ENCODE measurements at places on chromosomes 4 and X.

DNA sequence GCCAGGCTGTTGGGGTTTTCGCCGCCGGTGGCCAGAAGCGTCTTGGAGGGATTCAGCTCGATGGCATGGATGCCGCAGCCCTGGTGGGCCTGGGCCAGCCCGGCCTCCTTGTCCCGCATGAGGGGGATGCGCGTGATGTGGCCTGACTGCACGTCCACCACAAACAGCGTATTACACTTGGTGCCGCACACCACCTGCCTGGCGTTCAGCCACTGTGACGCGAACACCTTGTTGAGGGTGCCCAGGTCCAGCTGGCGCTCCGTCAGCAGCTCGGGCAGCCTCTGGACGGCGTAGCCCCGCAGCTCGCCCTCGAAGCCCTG, 728 bp downstream of the DCAF12L2 start:
- no peak for DNase-seq

DNA sequence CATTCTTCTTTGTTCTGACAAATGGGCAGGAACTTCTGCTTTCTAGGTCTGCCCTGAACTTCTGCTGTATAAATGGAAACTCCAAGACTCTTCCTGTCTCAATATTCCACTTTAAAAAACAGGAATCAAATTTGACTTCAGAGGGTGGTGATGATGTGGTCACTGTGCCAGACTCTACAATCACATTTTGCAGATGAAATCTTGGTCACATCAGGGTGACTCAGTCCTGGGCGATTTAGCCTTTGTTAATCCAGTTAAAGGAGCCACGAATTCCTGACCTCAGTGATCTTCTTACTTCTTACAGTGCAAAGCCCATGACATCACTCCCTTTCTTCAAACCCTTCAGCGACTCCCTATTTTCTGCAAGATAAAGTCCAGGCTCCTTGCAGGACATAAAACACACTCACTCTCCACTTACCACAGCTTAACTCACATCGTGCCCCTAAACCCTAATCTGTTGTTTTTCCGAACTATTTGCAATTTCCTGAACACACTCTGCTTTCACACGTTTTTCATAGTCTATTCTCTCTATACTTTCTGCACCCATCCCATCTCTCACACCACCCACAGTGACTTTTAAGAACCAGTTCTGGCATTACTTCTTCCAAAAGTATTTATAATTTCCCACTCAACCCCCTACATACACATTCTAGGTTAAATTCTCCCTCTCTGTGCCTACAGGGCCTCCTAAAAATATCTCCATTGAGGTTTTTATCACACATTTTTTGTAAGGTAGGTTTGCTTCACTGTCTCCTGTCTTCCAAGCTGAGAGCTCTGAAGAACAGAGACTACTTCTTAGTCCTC, 11.1 kb downstream of the GASK1B start:
- no peak for DNase-seq

- DNase-seq, result no peak
Observed at GRCh38 chr4:123597586-123597985, 201.0 kb downstream of the SPRY1 start.

- no peak for DNase-seq
Observed at GRCh38 chr4:158411269-158411668, 110.4 kb upstream of the RXFP1 start.

GRCh38 chrX:49659771-49660170, 36.0 kb downstream of the PAGE1 start:
- DNase-seq, result no peak

- no peak for DNase-seq
Observed at GRCh38 chrX:129403974-129404669, 119.2 kb downstream of the SMARCA1 start.

DNA sequence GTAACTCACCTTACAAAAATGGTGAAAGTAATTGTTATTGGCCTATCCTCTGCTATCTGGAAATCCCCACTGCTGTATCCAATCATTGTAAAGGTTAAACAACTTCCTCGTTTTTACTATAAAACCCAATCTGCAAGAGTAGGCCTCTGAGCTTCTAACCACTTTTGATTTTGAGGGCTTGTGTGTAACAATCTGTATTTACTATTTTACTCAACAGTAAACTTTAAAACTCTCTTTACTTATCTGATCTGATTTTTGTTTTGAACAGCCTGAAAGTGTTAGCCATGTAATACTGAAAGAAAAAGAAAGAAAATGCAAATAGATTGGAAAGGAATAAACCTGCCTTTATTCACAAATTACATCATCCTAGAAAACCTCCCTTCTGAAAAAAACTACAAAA, 63.1 kb downstream of the SLC10A7 start:
- no peak for DNase-seq
